ENCODE measurements at places on chromosomes 16 and 17. TPM values are rescaled to one million over a fixed set of nuclear protein-coding genes. Genes with fewer than 3 reads are reported as not detected.

DNA sequence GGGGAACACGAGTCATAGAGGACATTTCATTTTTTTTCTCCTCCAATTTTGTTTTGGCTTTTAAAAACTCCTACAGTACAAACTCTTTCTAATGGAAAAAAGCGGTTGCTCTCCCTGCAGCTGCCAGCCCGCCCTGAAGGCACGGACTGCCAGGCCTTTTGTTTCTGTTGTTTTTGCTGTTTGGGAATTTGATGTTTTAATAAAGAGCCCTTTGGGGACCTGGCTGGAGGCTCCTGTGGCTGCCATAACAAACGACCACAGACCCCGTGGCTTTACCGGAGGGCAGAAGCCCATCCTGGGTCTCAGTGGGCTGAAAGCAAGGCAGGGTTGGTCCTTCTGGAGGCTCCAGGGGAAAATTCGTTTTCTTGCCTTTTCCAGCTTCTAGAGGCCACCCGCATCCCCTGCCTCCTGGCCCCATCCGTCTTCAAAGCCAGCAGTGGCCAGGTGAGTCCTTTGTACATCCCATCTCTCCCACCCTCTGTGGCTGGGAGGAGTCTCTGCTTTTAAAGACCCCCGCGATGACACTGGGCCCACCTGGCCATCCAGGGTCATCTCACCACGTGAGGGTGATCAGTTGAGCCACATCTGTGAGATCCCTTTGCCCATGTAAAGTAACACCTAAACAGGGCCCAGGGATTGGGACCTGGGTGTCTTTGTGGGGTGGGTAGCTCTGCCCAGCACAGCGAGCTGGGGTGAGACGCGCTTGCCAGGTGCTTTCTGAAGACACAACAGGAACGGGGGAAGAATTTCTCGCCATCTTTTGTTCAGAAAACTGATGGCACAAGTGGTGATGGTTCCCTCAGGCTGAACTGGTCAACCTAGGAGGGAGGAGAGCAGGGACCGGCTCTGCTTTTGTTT is 113.9 kb downstream of the BANP start:
- H3K27ac ChIP-seq, result no peak overlapping the region
- no peak for DNase-seq
- no peaks in the 10 kb centered on the region for H3K27me3 ChIP-seq
- peaks cover 73% of the 10 kb centered on the region for H3K36me3 ChIP-seq
- H3K4me1 ChIP-seq, result peaks cover 17% of the 10 kb centered on the region

DNA sequence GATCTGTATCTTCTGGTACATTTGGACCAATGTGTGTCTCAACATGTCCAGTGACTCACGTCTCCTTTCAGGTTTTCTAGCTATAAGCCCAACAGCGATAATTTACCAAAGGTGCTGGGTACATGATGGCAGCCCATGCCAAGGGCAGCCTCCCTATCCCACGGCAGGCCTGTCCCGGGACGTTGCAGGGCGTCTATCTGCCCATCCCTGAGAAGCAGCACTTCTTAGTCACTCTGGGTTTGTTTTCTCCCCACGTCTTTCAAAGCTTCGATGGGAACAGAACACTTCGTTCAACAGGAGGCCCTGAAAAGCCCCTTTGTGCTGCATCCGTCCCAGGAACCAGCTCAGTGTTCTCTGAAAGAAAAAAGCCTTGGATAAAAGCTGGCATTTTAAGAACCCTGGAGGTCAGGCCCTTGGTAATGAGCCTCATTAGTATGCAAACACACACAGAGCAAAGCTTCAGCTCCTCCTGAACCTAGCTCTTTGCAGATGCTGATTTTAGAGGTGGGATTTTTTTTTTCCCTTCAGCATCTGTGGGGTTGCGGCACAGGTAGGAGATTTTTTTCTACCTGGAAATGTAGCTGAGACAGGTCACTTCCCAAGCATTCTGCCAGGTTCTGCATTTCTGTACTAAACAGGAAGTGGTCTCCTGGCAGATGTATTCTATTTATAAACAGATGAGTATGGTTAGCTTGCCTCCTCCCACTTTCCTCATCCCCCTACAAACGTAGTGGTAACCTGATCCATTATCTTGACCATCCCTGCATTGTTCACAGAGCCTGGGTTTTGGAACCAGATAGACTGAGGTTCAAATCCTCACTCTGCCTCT is 17.5 kb upstream of the MT4 start:
- no peak overlapping the region for H3K4me3 ChIP-seq
- H3K27ac ChIP-seq, result no peak overlapping the region
- H3K36me3 ChIP-seq, result no peaks in the 10 kb centered on the region
- H3K4me1 ChIP-seq, result peaks cover 9% of the 10 kb centered on the region
- no peaks in the 10 kb centered on the region for H3K27me3 ChIP-seq

GRCh38 chr17:30278032-30278431 is 13.7 kb downstream of the BLMH start:
- no peak overlapping the region for H3K4me3 ChIP-seq
- peak; percentile 28 for DNase-seq
- H3K27ac ChIP-seq, result no peak overlapping the region
- H3K36me3 ChIP-seq, result peaks cover 72% of the 10 kb centered on the region
- no peaks in the 10 kb centered on the region for H3K27me3 ChIP-seq

DNA sequence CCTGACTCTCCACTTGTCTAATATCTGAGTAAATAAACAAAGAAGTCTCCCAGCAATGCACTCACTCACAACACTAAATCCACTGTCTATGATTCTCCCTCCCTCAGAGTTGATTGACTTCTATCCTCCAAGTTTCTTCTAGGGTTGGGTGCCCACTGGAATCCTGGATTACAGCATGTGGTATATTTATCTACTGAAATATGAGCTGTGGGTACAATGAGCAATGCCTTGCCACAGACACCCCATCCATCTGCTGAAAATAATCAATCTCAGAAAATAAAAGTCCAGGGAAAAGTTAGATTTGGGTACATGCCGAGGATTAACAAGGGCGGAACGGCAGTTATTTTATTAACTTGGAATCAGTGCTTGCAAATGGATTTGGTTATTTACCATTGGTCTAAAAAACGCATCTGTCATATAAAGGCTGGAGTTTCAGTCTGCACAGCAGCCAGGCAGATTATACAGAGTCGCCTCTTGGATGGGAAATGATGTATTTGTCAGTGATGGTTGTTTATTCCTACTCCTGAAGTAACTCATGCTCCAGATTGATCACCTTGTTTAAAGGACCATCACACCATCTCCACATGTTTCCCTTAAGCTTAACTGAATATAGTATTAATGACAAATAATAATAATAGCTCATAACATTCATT is 193.9 kb upstream of the SOX9 start:
- DNase-seq, result no peak
- no peaks in the 10 kb centered on the region for H3K27me3 ChIP-seq
- no peak overlapping the region for H3K27ac ChIP-seq
- no peak overlapping the region for H3K4me3 ChIP-seq
- H3K4me1 ChIP-seq, result no peaks in the 10 kb centered on the region

- no peaks in the 10 kb centered on the region for H3K27me3 ChIP-seq
- no peak for DNase-seq
- H3K4me1 ChIP-seq, result no peaks in the 10 kb centered on the region
These were observed 7.7 kb upstream of the NPIPB2 start for GRCh38 chr16:11949527-11949926.

DNA sequence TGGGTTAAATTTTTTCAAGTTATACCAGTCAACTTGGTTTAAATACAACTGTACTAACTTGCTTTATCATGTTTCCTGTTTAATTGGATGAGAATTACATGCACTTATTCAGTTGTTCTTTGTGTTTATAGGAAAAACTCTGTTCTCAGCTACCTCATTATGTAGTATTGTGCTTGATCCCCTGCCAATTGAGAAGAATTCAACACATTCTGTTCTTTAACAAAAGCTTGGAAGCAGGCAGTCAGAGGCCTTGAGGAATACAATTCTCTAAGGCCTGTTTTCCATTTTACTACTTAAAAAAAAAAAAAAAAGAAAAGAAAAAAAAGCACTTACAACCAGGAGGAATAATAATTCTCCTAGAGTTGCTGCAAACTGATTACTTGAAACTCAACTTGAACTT is 60.6 kb upstream of the CMIP start:
- H3K4me1 ChIP-seq, result no peaks in the 10 kb centered on the region
- peak; percentile 37 for DNase-seq
- H3K27me3 ChIP-seq, result no peaks in the 10 kb centered on the region
- no peak overlapping the region for H3K4me3 ChIP-seq

- no peak overlapping the region for H3K27ac ChIP-seq
- H3K4me3 ChIP-seq, result no peak overlapping the region
- H3K36me3 ChIP-seq, result no peaks in the 10 kb centered on the region
These were observed 73.5 kb downstream of the GOSR1 start for GRCh38 chr17:30550512-30551273.

DNA sequence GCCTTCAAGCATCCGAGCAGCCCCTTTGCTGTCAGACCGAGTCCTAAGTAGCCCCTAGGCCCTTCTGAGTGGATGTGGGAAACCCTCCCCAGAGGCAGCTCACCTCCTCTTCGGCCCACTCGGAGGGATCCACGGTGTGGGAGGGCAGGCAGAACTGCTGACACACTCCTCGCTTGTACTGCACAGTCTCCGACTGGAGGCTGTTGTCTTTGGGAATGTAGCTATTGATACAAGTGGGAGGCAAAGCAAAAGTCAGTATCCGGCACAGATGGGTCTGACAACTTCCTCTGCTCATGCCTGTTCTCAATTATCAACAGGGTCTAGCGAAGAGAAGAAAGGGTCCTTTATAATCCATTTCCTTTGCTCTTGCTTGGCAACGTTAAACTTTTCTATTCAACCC is 25.9 kb upstream of the FOXJ1 start:
- no peak overlapping the region for H3K4me3 ChIP-seq
- H3K27me3 ChIP-seq, result no peaks in the 10 kb centered on the region
- H3K4me1 ChIP-seq, result no peaks in the 10 kb centered on the region
- DNase-seq, result no peak
- no peak overlapping the region for H3K27ac ChIP-seq

DNA sequence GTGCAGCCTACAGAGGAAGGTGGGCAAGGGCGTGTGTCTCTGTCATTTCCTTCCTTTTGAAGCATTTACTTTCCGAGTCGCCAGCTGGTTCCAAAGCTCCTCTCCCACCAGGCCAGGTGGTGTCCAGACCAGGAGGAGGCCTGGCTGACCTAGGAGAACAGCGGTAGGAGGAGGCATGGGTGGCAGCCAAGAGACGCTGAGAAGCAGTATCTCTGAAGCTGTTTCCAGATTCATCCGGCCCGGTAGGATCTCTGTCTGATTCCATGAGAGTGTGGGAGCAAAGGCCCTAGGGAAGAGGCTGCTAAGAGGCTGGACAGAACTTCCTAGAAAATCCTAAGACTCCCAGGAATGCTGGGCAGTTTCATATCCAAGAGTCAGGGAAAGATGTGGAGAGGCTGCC is 20.3 kb downstream of the MEOX1 start:
- H3K27ac ChIP-seq, result no peak overlapping the region
- no peak overlapping the region for H3K4me3 ChIP-seq
- no peaks in the 10 kb centered on the region for H3K36me3 ChIP-seq
- H3K4me1 ChIP-seq, result peaks cover 11% of the 10 kb centered on the region
- DNase-seq, result peak; percentile 47

EVI2A gene
- total RNA-seq, result 8.8 TPM

CHST5 gene
- total RNA-seq, result 2.3 TPM

C16orf74 gene
- 2.9 TPM for total RNA-seq

KCTD19 gene
- total RNA-seq, result not detected

PLA2G10 gene
- total RNA-seq, result not detected
